Ovary (tissue), 10 donors: ENCODE measurements at places on chromosomes 1 and 21. TPM values are rescaled to one million over a fixed set of nuclear protein-coding genes. Genes with fewer than 3 reads are reported as not detected.
A peak's percentile ranks its signal among the peaks of the same experiment; 100 is the strongest.

Gene NDUFV3
- total RNA-seq: 41.6 TPM

Gene ACOT11
- 9.9 TPM for total RNA-seq

Gene CFAP107
- not detected for total RNA-seq

Gene SELENBP1
- 87.3 TPM for total RNA-seq

- H3K36me3 ChIP-seq: no peaks in the 10 kb centered on the region
- H3K27ac ChIP-seq: peak within 1 kb of the TSS; percentile 84
- peak within 1 kb of the TSS; percentile 64 for H3K4me3 ChIP-seq
- peak; percentile 71 for DNase-seq
- H3K4me1 ChIP-seq: no peaks in the 10 kb centered on the region
These were observed at the start of gene AGRN for GRCh38 chr1:1020000-1020404. TSS of gene AGRN (plus strand) at chr1:1020120. CDS start at chr1:1020173, 53 bp downstream.

DNA sequence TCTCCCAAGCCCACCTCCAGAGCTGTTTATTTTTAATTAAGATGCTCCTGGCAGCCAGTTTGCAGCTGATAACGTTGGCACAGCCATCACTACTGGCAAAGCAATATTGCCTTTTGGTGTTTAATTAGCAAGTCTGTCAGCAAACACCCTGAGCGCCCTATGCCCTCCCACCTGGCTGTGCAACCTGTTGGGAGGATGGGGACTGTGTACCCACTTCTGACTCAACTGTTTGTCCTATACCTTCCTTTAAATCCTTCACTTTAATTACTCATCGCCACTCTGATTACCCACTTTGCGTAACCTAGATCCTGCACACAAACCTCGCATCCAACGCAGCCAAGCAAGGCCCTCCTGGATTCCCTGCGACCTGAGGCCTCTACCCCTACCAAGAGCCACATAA is 67.1 kb downstream of the BCAR3 start:
- H3K27me3 ChIP-seq: no peaks in the 10 kb centered on the region
- no peak overlapping the region for H3K4me3 ChIP-seq
- peaks cover 5% of the 10 kb centered on the region for H3K4me1 ChIP-seq
- H3K36me3 ChIP-seq: no peaks in the 10 kb centered on the region

DNA sequence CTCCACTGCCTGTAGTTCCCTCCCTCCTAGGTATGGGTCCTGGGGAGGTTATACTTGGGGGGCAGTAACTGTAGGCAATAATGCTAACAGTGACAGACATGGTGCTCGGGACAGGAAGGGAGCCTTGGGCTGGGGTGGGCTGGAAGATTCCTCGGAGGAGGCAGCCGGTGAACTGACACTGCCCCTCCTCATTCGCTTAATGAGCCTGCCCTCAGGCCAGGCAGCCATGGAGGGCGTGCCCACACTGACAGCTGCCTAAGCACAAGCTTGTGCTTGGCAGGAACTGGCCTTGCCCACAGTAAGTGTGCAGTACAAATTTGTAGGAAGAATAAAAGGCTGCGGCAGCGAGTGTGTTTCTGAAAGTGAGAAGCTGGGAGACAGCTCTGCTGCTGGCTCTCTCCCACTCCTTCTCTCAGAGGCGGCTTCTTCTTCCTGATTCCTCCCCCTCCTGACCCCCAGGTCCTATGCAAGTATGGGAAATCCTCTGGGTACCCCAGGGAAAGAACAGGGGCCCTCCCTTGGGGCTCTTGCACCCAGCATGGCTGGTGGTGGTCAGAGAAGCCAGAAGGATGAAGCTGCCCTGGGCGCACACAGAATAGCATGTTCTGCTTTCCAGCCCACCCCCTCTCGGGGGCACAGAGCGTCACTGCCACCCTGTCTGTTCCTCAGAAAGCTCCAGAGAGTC is 23.6 kb downstream of the OPTC start:
- H3K4me3 ChIP-seq: no peak overlapping the region
- no peaks in the 10 kb centered on the region for H3K36me3 ChIP-seq
- DNase-seq: no peak
- no peaks in the 10 kb centered on the region for H3K27me3 ChIP-seq
- peaks cover 10% of the 10 kb centered on the region for H3K4me1 ChIP-seq

- no peaks in the 10 kb centered on the region for H3K27me3 ChIP-seq
- H3K36me3 ChIP-seq: no peaks in the 10 kb centered on the region
- no peak for DNase-seq
- H3K4me1 ChIP-seq: peaks cover 1% of the 10 kb centered on the region
- H3K27ac ChIP-seq: no peak overlapping the region
- H3K4me3 ChIP-seq: no peak overlapping the region
These were observed 49.7 kb downstream of the KCNC4 start for GRCh38 chr1:110259770-110260169.
